ENCODE measurements at places on chromosomes 1 and 21.

DNA sequence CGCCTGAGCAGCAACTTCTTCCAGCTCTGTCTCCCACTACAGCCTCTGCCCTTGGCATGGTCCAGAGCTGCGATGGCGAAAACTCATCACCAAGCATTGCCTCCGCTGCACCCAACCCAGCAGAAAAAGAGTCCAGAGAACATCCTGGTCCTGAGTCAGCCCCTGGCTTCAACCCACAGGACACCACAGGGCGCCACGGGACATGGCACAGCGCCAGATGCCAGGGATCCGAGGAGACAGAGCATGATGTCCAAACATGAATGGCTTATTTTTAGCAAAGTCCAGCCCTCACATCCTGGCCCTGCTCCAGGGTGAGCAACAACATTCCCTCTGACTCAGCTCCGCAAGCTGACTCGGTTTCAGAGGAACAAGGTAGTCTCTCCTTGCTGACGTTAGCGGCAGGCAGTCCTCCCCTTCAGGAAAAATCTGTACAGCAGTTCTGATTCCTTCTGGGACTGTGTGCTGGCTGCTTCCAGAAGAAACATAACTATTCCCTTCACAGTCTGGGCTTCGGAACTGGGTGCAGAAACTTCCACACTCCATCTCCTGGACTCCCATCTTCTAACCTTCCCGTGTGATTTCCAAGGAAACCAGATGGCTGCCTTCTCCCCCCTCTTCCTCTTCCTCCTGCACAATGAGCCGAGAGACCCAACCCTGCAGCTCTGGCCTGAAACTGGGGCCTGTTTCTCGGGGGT, 131.3 kb downstream of the TOMM20 start:
- no peak for DNase-seq

GRCh38 chr1:175204330-175204729, 11.8 kb upstream of the KIAA0040 start:
- no peak for DNase-seq

- DNase-seq: no peak
Observed at GRCh38 chr1:76782809-76783208, 84.5 kb upstream of the ST6GALNAC5 start.

DNA sequence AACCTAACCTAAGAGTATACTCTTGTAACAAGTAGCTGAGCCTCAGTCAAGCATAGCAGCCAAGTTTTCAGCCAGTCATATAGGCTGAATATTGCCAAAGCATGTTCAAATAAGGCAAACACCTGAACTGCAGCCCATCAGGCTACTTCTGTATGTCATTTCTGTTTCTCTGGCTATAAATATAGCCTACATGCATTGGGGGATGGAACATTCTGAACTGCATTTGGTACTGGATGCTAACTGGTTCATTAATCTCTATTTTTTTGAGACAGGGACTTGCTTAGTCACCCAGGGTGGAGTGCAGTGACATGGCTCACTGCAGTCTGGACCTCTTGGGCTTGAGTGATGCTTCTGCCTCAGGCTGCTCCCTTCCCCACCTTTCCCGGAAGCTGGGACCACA, 37.3 kb downstream of the MAST2 start:
- DNase-seq: no peak

GRCh38 chr1:76866566-76866965, 714 bp upstream of the ST6GALNAC5 start:
- DNase-seq: no peak
